HTR-8/SVneo (cell line): ENCODE measurements at places on chromosomes 7 and 10.

- no peak for DNase-seq
Measured at GRCh38 chr10:128571745-128572144, 445.5 kb upstream of the MKI67 start.

GRCh38 chr10:7185367-7185690 lies 225.5 kb downstream of the SFMBT2 start:
- DNase-seq: no peak

DNA sequence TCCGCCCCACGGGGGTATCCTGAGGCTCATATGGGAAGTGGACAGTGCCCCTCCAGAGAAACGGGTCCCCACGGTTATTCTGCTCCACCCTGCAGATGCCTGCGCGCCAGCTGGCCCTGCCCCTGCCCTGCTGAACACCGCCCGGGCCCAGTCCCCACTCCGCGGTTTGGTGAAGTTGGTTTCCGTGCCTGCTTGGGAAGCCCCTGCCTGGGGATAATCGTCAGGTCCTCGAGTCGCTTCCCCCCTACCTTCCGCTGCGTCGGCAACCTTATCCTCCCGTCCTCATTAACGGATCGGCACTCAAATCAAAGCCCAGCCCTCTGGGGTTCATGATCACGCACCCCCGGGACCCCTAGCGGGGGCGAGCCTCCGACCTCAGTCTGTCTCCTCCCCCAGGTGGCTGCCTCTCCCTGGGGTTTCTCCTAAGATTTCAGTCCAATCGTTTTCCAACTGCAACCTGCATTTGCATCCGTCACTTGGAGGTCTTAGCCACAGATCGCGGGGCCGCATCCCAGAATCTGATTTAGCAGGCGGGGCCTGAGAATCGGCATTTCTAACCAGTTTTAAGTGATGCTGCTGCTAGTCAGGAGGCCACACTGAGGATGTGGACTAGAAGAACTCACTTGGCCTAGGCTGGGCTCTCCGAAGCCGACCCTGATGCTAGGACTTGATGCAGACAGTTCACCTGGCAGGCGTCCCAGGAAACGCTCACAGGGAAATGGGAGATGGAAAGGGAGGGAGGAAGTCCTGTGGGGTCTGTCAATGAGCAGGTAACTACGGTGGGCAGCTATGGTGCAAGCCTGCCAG lies 27.6 kb downstream of the WDR86 start:
- DNase-seq: no peak

DNA sequence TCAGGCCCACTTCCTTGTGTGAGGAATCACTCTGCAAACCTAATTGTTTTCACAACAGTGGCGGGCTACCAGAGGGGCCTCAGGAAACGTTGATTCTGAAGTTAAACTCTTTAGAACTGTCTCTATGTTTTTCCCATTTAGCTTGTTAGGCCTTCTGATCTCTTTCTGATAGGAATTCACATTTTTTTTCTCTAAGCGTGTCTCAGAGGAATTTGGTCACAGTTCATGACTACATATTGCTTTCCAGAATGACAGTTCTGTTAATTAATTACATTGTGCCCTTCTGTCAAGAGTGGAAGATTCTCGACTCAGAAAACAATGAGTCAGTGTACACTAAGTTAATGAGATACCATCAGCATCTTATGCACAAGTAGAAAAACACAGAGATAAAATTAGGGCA lies 469.2 kb upstream of the C7orf33 start:
- no peak for DNase-seq

DNA sequence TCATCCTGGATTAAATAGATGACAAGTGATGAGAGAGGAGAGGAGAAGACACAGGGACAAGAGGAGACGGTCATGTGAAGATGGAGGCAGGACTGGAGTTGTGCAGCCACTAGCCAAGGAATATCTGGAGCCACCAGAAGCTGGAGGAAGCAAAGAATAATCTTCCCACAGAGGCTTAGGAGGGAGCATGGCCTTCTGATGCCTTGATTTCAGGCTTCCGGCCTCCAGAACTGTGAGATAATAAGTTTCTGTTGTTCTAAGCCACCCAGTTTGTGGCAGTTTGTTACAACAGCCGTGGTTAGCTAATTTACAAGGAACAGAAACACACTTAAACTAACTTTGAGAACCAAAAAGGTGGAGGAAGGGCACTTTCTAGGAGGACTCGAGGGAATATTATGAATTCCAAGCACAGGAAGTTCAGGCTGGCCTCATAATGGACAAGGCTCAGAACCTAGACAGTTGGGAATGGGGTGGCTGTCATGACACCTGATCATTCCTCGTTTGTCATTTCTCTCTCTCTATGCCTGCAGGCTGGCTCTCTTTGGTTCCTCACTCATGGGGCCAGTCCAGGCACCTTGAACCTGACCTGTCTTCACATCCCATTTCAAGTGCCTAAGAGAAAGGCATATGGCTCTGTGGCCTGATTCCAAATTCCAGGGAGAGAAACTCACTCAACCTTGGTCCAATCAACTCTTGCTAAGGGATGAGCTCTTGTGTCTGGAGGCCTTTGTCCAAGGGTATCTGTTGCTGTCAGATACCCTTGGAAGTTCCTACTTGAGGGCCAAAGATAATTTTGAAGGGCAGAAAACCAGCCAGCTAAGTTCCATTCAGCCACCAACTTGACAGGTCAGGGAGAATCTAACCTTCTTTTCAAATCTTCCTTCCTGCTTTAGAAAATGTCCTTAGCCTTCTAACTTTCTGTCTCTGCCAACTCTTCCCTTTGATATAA lies 33.5 kb upstream of the PDZD8 start:
- no peak for DNase-seq

DNA sequence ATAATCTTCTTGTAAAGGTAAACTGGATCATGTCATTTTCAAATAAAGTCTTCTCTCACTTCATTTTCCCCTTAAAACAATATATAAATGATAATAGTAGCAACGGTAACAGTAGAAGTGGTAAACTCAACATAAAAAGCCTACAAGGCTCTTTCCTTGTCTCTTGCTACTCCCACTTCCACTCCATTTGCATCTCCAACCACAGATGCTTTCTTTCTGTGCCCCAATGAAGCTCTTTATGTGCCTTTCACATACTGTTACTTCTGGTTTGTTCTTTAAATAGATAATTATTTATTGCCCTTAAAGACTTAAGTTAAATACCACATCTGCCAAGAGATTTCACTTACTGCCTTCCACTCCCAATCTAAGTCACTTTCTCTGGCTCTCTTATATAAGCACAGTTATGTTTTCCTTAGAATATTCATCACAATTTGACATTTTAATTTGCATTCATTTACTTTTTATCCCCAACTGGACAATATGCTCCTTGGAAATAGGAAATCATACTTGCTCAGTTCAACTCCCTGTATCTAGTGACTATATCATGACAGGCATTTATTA lies 149.9 kb downstream of the CRPPA start:
- no peak for DNase-seq

GRCh38 chr10:6071181-6072175 lies 9.3 kb upstream of the IL2RA start:
- DNase-seq: no peak

GRCh38 chr7:25834050-25834449 lies 317.9 kb upstream of the NFE2L3 start:
- DNase-seq: no peak

DNA sequence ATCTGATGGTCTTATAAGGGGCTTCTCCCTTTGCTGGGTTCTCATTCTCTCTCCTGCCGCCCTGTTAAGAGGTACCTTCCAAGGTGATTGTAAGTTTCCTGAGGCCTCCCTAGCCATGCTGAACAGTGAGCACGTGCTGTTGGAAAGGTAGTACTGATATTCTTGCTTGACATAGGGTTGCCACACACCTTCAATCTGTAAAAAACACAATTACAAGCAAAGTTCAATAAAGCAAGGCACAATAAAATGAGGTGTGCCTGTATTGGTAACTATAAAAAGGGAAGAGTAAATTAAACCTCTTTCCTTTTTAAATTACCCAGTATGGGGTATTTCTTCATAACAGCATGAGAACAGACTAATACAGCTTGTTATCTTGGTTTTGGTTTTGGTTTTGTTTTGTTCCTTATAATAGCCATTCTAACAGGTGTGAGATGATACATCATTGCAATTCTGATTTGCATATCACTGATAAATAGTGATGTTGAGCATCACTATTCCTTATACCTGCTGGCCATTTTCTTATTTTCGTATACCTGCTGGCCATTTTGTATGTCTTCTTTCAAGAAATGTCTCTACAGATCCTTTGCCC lies 164.9 kb upstream of the TRIM24 start:
- no peak for DNase-seq

GRCh38 chr7:128895320-128895719 lies 15.2 kb downstream of the KCP start:
- no peak for DNase-seq

DNA sequence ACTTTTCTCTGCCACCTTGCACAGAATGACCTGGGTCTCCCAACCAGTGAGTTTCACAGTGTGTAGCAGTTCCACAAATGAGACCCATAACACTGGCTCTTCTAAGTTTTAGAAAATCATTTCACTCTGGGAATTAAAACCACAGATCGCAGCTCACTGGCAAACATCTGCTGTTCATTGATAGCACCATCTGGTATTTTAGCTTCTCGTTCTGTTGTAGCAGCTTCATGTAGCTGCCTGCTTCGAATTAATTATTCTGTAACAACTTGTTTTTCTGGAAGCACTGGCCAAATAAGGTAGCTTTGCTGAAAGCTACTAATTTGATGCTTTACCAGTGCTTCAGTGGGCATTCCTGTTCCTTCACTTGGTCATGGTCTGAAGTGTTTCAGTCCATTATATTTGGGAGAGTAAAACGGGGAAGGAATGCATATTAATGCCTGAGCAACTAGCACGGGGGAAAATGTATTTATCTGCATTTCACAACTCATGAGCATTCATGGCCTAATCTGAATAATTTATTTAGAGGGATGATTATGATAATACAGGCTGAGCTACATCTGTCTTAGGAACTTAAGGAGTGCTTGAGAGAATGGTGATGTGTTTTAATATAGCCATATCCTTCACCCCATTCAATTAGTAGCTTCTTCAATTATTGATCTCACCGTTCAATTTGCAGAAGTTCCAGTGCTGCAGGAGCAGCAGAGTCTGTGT lies 447.4 kb downstream of the XPNPEP1 start:
- no peak for DNase-seq

- no peak for DNase-seq
Measured at GRCh38 chr7:24910551-24911212, 69.3 kb downstream of the OSBPL3 start.

DNA sequence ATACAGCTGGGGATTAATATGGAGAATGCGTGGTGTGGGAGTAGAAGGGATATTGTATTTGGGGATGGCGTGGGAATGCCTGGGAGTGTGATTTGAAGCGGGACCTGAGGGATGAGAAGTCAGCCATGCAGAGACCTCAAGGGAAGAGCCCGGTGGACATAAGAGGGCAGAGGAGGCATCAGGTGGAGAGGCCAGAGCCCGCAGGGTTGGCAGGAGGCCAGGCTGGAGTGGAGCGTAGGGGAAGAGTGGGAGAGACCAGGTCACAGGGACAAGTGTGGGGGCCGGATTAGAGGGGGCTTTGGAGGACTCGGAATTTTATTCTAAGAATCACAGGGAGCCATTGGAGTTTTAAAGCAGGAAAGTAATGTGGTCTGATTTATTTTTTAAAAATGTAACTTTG lies 2.0 kb downstream of the NDUFB2 start:
- no peak for DNase-seq

DNA sequence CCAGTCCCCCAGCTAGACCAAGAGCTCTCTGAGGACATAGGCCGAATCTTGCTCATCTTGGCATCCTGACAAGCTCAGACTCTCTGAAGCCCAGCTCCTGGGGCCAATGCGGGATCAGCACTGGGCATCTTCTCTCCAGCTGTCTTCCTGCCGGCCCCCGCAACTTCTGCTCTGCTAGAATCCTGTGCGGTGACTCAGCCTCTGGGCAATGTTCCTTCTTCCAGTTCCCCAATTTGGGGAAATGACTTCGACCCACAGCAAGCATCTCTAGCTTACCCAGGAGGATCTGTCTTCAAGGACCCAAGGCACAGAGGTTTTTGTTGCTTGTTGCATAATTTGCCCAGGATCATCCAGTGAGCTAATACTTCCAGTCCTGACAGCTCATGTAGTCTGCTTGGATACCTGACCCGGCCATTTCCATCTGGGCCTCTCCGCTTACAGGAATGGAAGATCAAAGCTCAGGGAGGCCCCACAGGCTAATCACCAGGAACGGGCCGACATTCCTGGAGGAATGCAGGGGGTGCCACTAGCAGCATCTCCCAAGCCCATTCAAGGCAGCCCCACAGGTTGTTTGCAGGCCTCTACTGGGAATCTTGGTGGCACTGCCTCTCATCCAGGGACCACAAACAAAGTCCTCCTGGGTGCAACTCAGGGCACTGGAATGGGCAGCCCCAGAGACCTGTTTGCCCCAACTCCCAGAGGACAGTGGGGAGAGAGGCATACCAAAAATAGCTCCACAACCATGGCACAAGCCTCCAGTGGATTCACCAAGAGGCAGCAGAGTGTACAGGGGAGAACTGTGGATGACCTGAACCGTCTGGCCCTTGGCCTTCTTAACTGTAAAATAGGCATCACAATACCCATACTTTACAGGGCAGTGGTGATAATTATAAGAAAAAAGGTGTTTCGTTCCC lies 151.9 kb downstream of the NEURL1 start:
- peak; percentile 69 for DNase-seq

GRCh38 chr10:119653916-119654315 lies 2.7 kb downstream of the BAG3 start:
- DNase-seq: no peak

GRCh38 chr10:96860631-96861277 lies 28.7 kb downstream of the LCOR start:
- no peak for DNase-seq

DNA sequence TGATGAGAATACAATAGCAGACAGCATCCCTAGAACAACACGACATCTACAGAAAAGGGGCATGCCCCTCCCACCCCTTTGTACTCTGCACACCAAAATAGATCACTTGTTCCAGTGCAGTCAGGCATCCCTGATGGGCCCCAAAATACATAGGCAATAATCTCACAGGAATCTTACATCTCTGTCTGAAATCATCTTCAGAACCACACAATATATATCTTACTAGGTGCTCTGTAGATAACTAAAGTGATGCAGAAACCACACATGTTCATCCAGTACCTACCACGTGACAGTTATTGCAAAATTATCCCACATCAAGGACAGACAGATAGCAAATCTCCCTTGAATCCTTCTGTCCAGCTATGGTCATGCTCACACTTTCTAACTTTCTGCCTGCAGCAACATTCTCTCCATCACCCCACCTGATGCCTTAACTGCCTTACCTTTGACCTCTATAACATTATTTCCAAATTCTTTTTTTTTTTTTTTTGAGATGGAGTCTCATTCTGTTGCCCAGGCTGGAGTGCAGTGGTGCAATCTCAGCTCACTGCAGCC lies 30.7 kb downstream of the ST8SIA6 start:
- DNase-seq: no peak
